ENCODE measurements at places on chromosomes 2 and 18. TPM values are rescaled to one million over a fixed set of nuclear protein-coding genes. Genes with fewer than 3 reads are reported as not detected.

ADD2 gene
- 13.3 TPM for total RNA-seq

RBM43 gene
- 1.9 TPM for total RNA-seq

CXCR2 gene
- not detected for total RNA-seq

- DNase-seq, result peak; percentile 69
These were observed 6.0 kb upstream of the UGT1A5 start for GRCh38 chr2:233706720-233707119.

GRCh38 chr2:70103531-70104061, 16.3 kb downstream of the PCBP1 start:
- DNase-seq, result no peak

GRCh38 chr2:207484444-207485391, 45.0 kb upstream of the CREB1 start:
- DNase-seq, result no peak

DNA sequence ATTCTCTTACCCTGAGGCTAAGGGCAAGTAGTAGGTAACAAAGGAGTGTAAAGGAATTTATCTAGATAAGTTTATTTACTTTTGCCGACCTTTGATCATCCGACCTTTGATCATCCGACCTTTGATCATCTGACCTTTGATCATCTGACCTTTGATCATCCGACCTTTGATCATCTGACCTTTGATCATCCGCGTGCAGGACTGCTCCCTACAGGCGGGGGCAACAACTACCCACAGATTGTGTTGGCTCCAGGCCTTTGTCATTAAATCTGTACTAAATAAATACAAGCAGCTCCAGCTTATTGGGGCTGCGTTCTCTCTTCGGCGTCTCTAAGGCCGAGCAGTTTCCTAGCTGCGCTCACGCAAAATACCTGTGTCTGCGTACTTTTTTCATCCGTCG, 56.6 kb downstream of the ZNF638 start:
- DNase-seq, result no peak

- DNase-seq, result no peak
These were observed 61.6 kb upstream of the HS6ST1 start for GRCh38 chr2:128380061-128380889.

DNA sequence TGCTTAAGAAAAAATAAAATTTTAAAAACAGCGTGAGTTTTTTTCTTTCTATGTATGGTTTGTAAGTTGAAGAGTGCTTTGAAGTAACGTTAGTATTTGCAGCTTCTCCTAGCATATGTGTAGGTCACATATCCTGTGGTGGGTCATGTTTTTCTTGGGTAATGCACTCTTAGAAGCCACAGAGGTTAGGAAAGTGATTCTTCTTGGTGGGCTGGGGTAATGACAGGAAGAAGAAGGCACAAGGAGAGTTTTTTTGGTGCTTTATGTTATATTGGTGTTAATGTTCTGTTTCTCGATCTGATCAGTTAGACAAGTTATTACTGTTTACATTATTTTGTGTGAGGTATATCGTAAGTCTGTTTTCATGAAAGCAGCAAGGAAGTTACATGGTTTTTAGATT, 109.0 kb downstream of the ICA1L start:
- no peak for DNase-seq

DNA sequence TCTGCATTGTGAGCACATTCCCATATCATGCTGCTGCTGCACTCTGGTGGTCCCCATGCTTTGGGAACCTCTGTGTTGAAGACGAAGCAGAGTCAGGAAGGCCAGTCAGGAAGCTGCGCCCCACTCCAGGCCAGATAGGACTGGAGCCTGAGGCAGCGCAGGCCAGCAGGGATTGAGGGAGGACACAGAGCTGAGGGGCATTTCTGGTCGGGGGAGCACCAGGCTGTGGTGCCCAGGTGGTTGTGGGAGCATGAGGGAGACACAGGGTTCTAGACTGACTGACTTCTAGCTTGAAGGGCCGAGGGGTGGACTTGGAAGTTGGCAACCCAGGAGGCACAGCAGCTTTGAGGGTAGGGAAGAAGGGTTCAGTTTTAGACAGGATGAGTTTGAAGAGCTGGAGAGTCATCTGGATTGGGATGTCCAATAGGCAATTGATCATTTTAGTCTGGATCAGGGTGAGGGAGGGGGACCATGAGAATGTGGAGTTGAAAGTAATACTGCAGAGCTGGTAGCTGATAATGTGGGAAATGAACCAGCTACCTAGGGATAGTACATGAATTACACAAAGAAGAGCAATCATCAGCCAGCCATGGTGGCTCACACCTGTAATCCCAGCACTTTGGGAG, 1.4 kb upstream of the ACTG2 start:
- DNase-seq, result no peak

GRCh38 chr2:202881570-202881969, 10.0 kb upstream of the ICA1L start:
- no peak for DNase-seq

Measured in MG63 (cell line).